ENCODE measurements at places on chromosomes 5 and 9. TPM values are rescaled to one million over a fixed set of nuclear protein-coding genes. Genes with fewer than 3 reads are reported as not detected.

Gene NME5
- total RNA-seq: 1.3 TPM

Gene ZNF484
- total RNA-seq: 13.7 TPM

Gene ENTR1
- 21.4 TPM for total RNA-seq

Gene SPINK7
- 0.59 TPM for total RNA-seq

Gene PRKACG
- not detected for total RNA-seq

Gene MARCOL
- not detected for total RNA-seq

Gene PHF24
- total RNA-seq: 0.49 TPM

Gene FBP1
- total RNA-seq: 5.1 TPM

DNA sequence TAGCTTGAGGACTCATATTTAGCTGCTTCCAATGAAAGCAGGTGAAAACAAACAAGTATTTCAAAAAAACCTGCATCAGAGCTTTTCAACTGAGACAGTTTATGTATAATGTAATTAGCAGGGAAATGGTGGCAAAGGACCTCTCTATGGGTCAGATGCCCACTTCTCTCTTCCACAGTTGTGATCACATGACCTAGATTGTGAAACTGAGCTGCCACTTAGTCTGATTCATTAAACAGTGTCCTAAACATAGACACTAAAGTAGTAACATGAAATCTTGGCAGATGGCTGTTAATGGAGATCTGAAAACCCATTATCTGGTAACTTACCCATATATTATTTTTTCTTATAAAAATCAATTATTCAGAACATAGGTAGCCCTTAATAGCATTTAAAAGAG is 663.6 kb upstream of the RIOK2 start:
- DNase-seq: no peak

DNA sequence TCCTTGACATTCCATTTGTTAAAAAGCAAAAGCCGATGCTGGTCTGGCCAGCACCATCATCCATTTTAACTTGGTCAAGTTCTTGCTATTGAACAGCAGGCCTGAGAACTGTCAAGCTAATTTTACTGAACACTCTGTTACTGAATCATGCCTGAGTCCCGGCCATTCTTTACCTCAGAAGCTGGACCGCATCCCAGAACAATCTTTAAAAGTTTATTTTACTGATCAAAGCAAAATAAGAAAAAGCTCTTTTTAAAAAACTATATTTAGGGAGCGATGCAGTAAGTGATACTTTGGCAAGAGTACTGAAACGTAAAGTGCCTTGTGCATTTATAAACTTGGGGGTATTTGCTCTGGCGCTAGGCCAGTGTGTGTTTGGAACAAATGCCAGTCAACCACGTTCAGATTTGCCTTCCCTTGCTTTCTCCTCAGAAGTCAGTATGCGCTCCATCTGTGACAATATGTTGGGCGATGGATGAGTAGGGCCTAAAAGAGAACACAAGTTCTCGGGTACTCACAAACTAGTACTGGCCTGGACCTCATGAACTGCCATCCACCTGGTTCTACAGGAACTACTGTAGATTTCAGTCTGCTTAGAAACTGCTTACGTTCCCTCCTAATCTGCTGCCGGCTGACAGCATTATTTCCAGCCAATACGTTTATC is 161.9 kb downstream of the MAPKAP1 start:
- DNase-seq: peak; percentile 28

- no peak for DNase-seq
Measured at GRCh38 chr5:148186248-148187003, 16.4 kb upstream of the SPINK6 start.

- no peak for DNase-seq
Measured at GRCh38 chr5:1321576-1321975, 23.3 kb downstream of the CLPTM1L start.

DNA sequence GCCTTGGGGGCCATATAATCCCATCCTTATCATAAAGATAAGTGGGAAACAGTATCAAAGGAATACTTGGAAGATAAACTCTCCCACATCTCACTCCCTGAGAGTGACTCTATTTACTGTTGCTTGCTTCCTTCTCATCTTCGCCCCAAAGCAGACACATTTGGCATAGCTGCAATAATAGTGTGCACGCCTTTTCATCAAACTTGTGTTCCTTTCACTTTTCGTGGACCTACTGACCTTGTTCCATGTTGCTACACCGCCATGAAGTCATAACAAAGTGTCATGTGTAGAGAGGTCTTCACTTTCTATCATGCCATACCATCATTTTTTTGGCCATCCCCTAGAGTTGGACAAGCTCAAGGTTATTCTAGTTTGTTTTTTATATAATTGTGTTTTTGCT is 200.0 kb upstream of the MSX2 start:
- no peak for DNase-seq

DNA sequence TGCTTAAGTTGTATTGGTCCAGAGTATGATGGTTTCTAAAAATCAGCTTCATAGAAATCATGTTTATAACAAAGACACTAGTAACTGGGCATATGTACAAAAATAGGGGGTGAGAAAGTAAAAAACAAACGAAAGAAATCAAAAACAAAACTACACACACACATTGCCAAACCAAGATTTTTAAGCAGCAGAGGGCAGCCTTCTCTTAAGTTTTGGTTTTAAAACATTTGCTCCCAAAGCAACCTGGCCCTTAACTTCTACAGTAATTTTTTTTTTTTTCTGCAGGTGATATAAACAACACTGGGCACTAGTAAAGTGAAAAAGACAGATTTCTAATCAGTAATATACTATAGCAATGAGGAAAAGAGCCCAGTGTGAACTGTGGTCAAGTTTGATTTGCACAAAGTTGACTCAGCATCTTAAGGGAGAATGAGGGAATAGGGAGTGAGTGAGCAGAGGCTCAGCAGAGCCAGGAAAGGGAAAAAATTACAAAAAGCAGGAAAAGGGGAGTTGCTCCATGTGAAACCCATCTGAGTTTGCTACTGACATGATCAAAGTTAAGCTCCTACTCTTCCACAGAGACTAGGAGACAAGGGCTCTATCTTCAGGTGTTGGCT is 13.4 kb upstream of the GAPT start:
- DNase-seq: no peak

DNA sequence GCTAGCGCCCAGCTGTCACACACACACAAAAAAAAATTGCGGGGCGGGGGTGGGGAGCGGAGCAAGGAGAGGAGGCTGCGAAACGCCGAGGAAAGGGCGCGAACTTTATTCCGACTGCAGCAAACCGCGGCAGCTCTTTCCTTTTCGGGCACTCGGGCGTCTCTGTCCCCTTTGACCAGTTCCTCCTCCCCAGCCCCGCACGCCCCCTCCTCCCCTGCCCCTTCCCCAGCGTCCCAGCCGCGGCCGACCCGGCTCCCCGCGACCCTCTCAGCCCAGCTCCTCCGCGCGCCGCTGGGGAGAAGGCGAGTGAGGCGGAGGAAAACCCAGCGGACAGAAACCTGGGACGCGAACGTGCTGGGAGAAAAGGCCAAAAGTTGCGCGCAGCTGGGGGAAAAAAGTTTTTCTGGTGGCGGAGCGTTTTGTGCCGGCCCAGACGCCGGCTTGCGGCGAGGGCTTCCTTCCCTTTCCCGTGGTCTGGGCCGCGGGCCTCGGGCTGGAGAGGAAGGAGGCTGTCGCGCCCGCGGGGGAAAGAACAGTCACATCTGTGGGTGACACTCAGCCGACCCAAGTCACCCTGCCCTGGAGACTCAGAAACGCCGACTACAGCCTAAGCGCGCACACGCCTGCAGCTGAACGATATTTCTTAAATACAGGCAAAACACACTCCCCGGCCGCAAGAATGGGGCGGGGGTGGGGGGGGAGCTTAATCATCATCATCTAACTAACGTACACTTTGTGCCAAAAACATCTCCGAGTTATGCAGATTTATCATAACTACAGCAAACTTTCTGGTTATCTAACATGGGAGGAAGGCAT is 1.1 kb upstream of the BNC2 start:
- no peak for DNase-seq

- no peak for DNase-seq
Measured at GRCh38 chr5:111585946-111586345, 73.6 kb upstream of the STARD4 start.

DNA sequence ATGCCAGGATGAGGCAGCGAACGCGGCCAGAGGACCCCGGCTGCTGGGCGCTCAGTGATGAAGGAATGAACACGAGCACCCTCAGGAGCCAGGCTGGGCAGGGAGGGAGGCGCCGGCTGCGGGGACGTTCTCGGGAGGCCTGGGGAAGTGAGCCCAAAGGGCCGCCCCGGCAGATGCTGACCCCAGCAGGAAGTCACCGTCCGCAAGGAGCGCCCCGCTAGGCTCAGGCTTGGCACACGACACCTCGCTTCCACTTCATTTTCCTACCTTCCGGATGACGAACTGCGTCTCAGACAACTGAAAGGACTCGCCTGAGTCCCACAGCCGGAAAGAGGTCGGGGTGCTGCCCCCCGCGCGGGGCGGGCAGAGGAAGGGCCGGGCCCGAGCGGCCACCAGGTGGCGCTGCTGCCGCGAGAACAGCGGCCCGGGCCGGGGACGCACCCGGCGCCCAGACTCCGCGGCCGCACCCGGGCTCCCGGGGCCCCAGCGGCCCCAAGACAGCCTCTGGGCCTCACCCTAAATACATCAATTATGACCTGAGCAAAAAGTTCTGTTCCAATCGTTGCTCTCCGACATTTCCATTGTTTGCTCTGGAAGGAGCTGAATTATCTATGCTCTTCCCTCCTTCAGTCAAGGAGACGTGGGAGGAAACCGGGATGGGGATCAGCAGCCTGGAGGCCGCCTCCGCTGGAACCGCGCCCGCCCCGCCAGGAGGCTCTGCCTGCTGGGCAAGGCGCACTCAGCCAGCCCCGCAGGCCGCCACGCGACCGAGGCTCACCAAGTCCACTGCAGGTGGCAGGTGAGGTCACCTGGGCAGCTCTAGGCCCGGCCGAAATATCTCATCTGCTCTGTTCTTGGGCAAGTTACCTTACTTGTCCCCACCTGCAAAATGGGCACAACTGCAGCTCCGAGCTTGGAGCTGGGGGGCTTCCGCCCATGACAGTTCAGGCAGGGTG is 107.0 kb downstream of the ZNF354C start:
- peak; percentile 5 for DNase-seq

GRCh38 chr9:117927354-117927753 is 223.2 kb downstream of the TLR4 start:
- DNase-seq: no peak

DNA sequence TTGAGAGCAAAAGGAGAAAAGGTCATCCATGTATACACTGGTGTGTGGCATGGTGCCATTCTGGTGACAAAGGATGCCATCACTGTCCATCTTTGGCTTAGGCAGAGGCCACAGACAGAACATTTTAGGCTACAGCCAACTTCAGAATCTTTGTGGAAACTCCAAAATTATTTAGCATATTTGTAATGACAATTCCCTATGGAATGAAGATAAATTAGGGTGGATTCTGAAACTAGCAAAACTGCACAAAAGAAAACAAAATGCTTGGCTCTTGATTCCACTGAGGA is 92.5 kb downstream of the FBXW11 start:
- no peak for DNase-seq

- no peak for DNase-seq
Measured at GRCh38 chr9:121026768-121027167, 23.3 kb downstream of the C5 start.

GRCh38 chr5:124849774-124850173 is 103.3 kb upstream of the ZNF608 start:
- DNase-seq: no peak

DNA sequence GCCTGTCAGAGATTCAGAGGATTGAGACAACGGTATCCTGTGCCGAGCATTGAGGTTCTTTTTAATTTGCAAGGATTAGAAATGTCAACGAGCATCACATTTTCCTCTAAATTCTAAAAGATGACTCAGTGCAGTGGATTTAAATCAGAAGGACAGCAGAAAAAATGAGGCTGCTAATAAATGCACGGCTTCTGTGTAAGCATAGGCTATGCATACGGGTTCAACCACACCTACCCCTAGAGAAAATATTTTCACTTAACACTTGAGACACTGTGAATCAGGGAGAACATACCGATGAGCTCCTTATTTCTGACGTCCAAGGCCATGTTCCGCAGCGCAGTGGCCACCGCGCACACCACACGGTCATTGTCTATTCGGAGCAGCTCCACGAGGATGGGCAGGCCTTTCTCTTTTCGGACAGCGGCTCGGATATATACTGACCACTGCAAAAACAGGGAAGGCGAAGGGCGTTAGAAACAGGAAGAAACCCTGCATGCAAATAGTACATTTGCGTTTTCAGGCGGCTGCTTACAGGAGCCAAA is 321.4 kb upstream of the DAP start:
- DNase-seq: no peak

DNA sequence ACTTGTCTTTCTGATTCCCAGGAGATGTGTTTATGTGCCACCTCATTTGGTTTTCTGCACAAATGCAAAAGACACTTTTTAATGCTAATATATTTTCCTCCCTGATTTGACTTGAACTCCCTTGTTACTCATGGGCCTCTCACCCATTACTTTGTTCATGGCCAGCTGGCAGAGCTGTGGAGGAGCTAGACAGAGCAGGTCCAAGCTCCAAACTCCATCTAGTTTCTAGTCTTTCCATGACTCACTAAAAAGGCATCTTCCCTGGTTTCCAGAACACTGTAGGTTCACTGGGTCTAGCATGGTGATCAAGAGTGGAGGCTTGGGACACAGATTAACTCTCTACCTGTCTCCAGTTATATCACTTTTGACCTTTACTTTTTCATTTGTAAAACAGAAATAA is 161.0 kb upstream of the SLC28A3 start:
- DNase-seq: no peak

DNA sequence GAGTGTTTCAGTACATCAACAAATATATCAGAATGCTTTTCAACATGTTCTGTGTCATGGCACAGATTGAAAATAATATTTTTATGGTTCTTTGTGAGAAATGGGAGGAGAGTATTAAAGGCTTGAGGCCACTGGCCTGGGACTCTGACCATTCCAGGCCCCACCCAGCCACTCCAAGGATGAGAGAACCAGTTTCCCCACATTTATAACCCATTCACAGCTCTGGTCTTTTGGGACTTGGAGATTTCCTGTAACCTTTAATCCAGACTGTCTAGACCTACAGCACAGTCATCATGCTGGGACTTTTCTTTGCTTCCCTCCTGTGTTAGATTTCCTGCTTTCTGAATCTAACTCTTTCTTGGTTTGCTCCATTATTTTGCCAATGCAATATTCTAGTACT is 389.6 kb downstream of the KIAA0825 start:
- DNase-seq: no peak

All from skin of body (tissue), 3 donors.